ENCODE measurements at places on chromosomes 11 and 22. TPM values are rescaled to one million over a fixed set of nuclear protein-coding genes. Genes with fewer than 3 reads are reported as not detected.

DNA sequence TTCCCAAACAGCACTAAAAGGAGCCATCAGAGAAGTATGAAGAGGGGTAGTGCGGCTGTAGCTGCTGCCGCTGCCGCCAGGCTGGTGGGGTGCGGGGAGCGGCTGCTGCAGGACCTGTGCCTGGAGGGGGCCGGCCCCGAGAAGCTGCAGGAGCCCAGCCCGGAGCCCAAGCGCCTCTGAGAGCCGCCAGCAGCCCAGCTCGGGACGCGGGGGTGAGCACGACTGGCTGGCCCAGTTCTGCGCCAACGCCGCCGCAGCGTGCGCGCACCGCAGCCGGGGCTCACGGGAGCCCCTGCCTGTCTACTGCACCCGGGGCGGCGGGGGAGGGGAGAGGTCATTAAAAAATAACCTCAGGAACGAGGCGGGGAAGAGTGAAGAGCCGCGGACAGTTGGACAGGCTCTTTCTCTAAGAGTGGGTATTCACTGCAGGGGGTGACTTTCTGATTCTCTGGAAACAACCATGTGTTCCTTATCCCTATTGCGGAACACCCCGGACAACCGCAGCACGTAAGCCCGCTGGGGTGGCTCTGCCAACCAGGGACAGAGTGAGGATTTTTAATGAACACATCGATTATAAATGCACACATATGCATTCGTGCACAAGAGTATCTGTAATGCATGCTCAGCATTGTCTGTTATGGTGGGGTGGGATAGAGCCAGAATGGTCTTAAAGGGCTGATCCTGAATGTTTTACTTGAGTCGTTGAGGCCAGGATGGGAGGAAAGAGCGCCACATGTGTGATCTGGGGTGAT is 453 bp downstream of the GAS2 start:
- peaks cover 16% of the 10 kb centered on the region for H3K4me1 ChIP-seq
- peak overlapping the region; percentile 18 for H3K27ac ChIP-seq
- H3K4me3 ChIP-seq, result peak overlapping the region; percentile 73

Gene PGA5
- total RNA-seq, result 0.69 TPM

GRCh38 chr22:31313366-31314147 is 21.3 kb upstream of the PIK3IP1 start:
- peak; percentile 44 for DNase-seq
- H3K27ac ChIP-seq, result peak overlapping the region; percentile 90
- H3K27me3 ChIP-seq, result no peaks in the 10 kb centered on the region
- no peak overlapping the region for H3K4me3 ChIP-seq

DNA sequence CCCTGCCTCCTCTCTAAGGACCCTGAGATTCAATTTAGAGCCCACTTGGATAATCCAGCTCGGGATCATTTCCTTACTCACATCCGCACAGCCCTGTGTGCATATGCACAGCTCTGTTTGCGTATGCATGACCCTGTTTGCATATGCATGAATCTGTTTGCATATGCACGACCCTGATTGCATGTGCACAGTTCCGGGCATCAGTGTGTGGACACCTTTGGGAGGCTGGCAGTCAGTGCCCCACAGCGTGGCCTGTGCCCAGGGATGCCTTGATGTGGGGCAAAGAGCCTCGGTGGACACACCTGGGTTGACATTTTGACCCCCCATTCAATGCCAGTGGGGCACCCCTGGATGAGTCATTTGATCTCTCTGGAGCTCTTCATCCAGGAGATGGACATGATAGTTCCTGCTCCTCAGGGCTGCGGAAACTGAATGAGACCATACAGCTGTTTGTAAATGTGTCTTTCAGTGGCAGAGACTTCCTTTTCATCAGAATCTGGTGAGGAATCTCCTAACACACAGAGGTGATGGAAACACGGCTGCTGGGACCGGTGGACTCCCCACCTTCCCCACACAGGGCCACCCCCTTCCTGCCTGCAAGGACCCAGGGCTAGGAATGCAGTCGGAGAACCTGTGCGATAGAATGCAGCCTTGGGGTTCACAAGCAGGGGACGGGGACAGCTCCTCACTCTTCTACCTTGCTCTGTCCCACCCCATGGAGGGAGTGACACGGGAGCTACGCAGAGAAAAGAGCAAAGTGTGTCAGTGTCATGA is 41.2 kb downstream of the MYEOV start:
- H3K4me1 ChIP-seq, result peaks cover 12% of the 10 kb centered on the region
- H3K36me3 ChIP-seq, result peaks cover 2% of the 10 kb centered on the region
- H3K4me3 ChIP-seq, result no peak overlapping the region
- H3K27ac ChIP-seq, result no peak overlapping the region

DNA sequence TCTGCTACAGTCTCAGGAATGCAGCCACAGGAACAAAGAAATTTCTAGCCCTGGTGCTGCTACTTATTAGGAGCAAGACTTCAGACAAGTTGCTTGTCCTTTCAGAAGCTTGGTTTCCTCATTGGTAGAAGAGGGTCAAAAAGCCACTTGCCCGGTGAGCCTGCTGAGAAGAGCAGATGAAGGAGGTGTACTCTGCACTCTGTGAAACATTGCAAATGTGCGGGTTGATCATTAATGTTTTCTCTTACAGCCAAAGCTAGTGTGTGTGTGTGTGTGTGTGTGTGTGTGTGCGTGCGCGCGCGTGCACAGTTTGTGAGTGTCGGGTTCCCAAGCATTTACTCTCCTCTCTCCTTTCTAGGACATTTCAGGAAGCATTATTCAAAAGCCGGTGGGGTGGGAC is 86.3 kb upstream of the NNMT start:
- no peaks in the 10 kb centered on the region for H3K36me3 ChIP-seq
- H3K27me3 ChIP-seq, result no peaks in the 10 kb centered on the region
- H3K4me3 ChIP-seq, result peak overlapping the region; percentile 48
- DNase-seq, result no peak

GRCh38 chr22:34669001-34669400 is 397.0 kb upstream of the ISX start:
- no peaks in the 10 kb centered on the region for H3K36me3 ChIP-seq
- peak overlapping the region; percentile 55 for H3K27ac ChIP-seq
- H3K4me1 ChIP-seq, result no peaks in the 10 kb centered on the region
- DNase-seq, result no peak
- H3K27me3 ChIP-seq, result peaks cover 3% of the 10 kb centered on the region

Gene ZP1
- not detected for total RNA-seq

Gene PLAAT4
- 0.42 TPM for total RNA-seq

- no peak for DNase-seq
- H3K36me3 ChIP-seq, result no peaks in the 10 kb centered on the region
- H3K4me1 ChIP-seq, result peaks cover 33% of the 10 kb centered on the region
- peaks cover 4% of the 10 kb centered on the region for H3K27me3 ChIP-seq
- H3K27ac ChIP-seq, result no peak overlapping the region
These were observed 220.1 kb upstream of the SORL1-AS1 start for GRCh38 chr11:121672630-121673487.

- H3K4me1 ChIP-seq, result peaks cover 43% of the 10 kb centered on the region
- peaks cover 31% of the 10 kb centered on the region for H3K27me3 ChIP-seq
- no peak for DNase-seq
- H3K36me3 ChIP-seq, result peaks cover 1% of the 10 kb centered on the region
These were observed 1.2 kb downstream of the PHLDB1 start for GRCh38 chr11:118608360-118609227.

Gene GRIA4
- total RNA-seq, result 1.8 TPM

DNA sequence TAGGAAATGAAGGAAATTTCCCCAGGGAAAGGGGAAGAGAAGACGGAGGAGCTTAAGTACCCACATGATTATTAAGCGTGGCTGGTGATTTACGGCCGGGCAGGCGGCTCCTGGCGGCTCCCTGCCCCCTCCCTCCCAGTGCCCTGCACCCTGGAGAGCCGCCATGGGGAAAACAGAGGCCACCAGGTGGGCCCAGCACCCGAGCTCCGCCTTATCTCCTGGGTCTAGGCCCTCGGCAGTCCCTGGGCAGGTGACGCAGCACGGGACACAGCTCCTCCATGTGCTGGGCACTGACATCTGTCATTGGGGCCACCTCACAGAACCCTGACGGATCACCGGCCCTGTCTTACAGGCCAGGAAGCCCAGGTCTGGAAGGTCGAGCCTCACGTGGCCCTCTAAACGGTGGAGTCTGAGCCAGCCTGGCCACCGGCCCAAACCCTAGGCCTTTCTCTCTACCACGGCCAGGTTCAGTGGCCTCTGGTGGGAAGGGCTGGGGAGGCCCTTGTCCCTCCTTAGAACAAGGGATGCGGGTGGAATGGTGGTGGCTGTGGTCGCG is 60.2 kb upstream of the PPARA start:
- H3K36me3 ChIP-seq, result no peaks in the 10 kb centered on the region
- no peaks in the 10 kb centered on the region for H3K4me1 ChIP-seq
- no peak for DNase-seq

Gene VSIG10L2
- total RNA-seq, result not detected

DNA sequence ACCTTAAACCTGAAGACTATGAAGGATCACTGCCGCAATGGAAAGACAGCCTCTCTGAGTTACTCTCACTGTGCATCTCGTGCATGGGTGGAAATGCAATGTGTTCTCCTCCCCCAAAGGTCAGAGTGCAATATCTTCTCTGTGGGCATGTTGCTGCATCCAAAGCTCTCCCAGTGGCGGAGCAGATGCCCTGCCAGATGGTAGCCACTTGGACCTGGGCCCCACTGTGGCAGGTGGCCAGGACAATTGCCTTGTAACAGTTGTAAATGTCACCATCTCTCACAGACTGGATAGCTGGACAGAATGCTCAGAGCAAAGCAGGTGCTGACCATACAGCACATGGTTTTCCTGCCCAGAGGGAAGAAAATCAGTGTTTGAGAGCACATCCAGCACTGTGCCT is 542.0 kb downstream of the FAM181B start:
- no peak overlapping the region for H3K27ac ChIP-seq
- DNase-seq, result no peak
- no peak overlapping the region for H3K4me3 ChIP-seq
- H3K27me3 ChIP-seq, result no peaks in the 10 kb centered on the region

Gene ART5
- total RNA-seq, result 3.8 TPM

Gene ARHGEF17
- total RNA-seq, result 71.4 TPM

- peaks cover 2% of the 10 kb centered on the region for H3K36me3 ChIP-seq
- DNase-seq, result no peak
- H3K4me3 ChIP-seq, result no peak overlapping the region
- H3K27me3 ChIP-seq, result no peaks in the 10 kb centered on the region
- H3K4me1 ChIP-seq, result no peaks in the 10 kb centered on the region
These were observed 384.1 kb downstream of the CTTN start for GRCh38 chr11:70782401-70782913.

Measured in progenitor cell of endocrine pancreas (in vitro differentiated cells).